Heart left ventricle (tissue), 16 donors: ENCODE measurements at places on chromosomes 7 and 10. TPM values are rescaled to one million over a fixed set of nuclear protein-coding genes. Genes with fewer than 3 reads are reported as not detected.

DNA sequence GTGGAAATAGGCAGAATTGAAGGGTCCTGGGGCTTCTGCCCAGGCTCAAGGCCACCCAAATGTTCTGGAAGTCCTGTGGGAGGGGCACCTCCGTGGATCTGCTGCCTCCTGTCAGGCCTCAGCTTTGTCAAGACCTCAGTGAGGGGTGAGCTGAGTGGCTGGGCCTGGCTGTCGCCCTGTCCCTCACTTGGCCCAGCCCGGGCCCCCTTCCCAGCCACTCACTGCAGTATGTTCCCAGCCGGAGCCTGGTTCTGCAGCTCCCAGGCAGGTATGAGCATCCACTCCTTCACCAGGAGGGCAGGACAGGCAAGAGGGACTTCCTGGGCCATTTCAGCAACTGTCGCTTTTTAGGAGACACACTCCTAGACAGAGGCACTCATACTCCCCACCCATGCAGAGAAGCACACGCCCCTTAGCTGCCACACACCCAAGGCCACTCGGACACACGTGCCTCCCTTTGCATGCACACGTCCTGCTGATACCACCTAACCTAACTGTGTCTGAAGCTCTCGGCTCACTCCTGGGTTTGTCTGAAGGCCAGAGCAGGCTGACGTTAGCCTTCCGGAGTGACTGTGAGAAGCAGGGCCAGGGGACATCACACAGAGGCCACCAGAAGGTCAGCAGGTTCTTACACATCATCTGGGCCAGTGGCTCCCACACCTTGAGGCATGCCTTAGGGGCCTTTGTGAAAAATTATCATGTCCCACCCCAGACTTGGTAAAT lies 72.2 kb upstream of the COL13A1 start:
- peaks cover 51% of the 10 kb centered on the region for H3K4me1 ChIP-seq
- H3K36me3 ChIP-seq = no peaks in the 10 kb centered on the region
- DNase-seq = no peak
- peak overlapping the region; percentile 51 for H3K27ac ChIP-seq

DNA sequence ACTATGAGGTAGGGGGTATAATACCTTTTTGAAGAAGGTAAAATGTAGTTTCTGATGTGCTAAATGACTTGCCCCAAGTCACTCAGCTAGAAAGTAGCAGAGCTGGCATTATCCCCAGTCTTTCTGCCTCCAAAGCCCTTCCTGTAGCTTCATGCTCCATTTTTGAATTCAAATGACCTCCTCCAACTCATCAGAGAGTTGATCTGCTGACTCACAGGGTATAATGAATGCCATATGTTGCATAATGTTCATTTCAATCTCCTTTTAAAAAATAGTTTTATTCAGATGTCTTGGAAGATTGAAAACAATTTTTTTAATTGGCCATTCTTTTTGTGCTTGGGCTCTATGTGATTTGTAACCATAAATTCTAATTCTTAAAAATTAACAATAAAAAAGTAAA lies 272.8 kb upstream of the IMMP2L start:
- H3K36me3 ChIP-seq = peaks cover 18% of the 10 kb centered on the region
- DNase-seq = no peak
- no peaks in the 10 kb centered on the region for H3K4me1 ChIP-seq
- no peak overlapping the region for H3K4me3 ChIP-seq
- H3K27ac ChIP-seq = no peak overlapping the region

DNA sequence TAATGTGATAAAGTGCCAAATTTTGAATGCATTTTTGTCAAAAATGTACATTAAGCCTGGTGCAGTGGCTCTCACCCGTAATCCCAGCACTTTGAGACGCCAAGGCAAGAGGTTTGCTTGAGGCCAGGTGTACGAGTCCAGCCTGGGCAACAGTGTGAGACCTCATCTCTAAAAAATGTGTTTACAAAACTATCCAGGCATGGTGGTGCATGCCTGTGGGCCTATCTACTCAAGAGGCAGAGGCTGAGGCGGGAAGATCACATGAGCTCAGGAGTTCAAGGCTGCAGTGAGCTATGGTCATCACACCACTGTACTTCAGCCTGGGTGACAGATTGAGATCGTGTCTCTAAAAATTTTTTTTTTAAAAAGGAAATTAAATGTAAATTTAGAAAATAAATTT lies 18.5 kb upstream of the MGMT start:
- no peaks in the 10 kb centered on the region for H3K36me3 ChIP-seq
- no peak overlapping the region for H3K27ac ChIP-seq
- no peaks in the 10 kb centered on the region for H3K27me3 ChIP-seq
- H3K4me3 ChIP-seq = no peak overlapping the region

DNA sequence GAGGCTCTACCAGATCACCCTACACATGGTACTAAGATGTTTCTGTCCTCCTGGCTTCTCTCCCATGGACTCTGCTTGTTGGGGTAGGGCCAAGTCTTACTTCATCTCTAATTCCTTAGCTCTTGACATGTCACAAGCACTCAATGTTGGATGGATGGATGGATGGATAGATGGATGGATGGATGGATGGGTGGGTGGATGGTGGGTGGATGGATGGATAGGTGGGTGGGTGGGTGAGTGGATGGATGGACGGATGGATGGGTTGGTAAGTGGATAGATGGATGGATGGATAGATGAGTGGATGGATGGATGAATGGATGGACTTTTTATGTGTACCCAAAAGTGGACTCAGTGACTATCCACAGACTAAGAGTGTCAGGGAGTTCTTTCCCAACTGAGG lies 28.5 kb downstream of the HSPA12A start:
- peaks cover 5% of the 10 kb centered on the region for H3K4me1 ChIP-seq
- H3K36me3 ChIP-seq = no peaks in the 10 kb centered on the region
- DNase-seq = no peak

DNA sequence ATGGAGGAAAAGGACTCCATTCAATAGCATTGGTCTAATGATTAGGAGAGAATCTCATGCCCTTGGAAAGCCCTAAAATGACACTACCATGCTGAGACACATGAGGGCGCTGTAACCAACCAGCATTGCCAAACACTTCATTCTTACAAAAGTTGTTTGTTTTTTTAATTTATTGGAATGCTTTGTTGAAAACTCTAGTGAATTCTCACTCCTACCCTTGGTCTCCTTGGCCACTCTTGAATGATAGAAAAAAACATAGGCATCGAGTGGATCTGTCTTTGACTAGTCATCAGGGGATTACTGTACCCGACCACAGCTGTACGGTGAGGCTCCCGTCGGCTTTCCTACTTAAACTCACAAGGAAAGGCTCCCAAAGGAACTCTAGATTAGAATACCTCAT lies 29.3 kb upstream of the ADD3 start:
- H3K27ac ChIP-seq = peak overlapping the region; percentile 44
- DNase-seq = peak; percentile 40
- no peak overlapping the region for H3K4me3 ChIP-seq
- H3K27me3 ChIP-seq = no peaks in the 10 kb centered on the region

GRCh38 chr7:15874774-15875173 lies 188.3 kb upstream of the MEOX2 start:
- no peak overlapping the region for H3K4me3 ChIP-seq
- no peak overlapping the region for H3K27ac ChIP-seq
- peaks cover 10% of the 10 kb centered on the region for H3K4me1 ChIP-seq
- DNase-seq = no peak
- H3K27me3 ChIP-seq = no peaks in the 10 kb centered on the region
- H3K36me3 ChIP-seq = no peaks in the 10 kb centered on the region

DNA sequence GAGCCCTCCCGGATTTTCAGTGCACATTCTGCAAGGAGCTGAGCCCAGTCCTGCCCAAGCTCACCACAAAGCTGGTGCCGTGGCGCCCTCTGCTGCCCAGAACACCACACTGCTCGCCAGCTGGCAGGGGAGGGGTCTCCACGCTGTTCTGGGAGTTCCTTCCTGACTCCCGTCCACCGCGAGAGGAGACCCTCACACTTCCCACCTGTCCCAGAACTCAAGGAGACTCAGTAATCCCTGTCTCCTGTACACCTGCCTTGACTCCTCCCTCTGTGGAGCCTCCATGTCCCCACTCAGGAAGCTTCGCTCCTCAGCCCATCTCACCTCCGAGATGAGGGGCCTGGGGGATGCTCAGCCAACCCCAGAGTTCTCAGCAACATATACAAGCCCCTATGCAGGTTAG lies 11.3 kb downstream of the C10orf105 start:
- no peak overlapping the region for H3K27ac ChIP-seq
- H3K4me3 ChIP-seq = no peak overlapping the region
- H3K36me3 ChIP-seq = no peaks in the 10 kb centered on the region
- H3K27me3 ChIP-seq = no peaks in the 10 kb centered on the region
- H3K4me1 ChIP-seq = peaks cover 25% of the 10 kb centered on the region

Gene SLC18A2
- not detected for total RNA-seq

Gene SPDYE8
- total RNA-seq = not detected

Gene NKX2-3
- total RNA-seq = not detected
